Activated CD4-positive, alpha-beta T cell treated with anti-CD3 and anti-CD28 coated beads, Interleukin-2, amount 10 ng/mL, durations not matched to agents 24 days and 14 days (primary cell): ENCODE measurements at places on chromosomes 4 and X.
A peak's percentile ranks its signal among the peaks of the same experiment; 100 is the strongest.

DNA sequence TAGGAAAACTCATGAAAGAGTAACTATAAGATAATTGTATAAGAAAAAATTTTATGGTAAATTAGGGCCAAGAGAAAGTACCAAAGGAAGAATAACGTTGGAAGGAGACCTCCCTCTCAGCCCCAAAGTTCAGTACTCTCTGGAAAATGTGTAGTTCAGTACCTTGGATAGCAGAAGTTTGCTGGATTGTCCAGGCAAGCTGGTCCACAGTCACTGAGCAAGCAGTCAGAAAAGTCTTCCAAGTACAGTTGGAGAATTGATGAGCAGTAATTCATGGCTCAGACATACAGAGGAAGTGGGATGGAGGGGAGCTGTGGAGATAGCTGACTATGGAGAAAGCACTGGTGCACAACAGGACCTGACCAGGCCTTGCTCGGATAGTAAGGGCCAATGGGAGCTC, 598.2 kb upstream of the NDST4 start:
- DNase-seq, result no peak

- peak; percentile 63 for DNase-seq
These were observed 9.8 kb upstream of the BCOR start for GRCh38 chrX:40107291-40108161.

GRCh38 chr4:10461850-10462400, 4.7 kb upstream of the ZNF518B start:
- no peak for DNase-seq

- no peak for DNase-seq
These were observed 618 bp upstream of the FOXO4 start for GRCh38 chrX:71095033-71095432.
